ENCODE measurements at places on chromosomes 6 and 20. TPM values are rescaled to one million over a fixed set of nuclear protein-coding genes. Genes with fewer than 3 reads are reported as not detected.

The C20orf144 gene
- total RNA-seq = not detected

- DNase-seq = no peak
Observed at GRCh38 chr6:132261354-132261753, 139.9 kb downstream of the MOXD1 start.

The ZSCAN31 gene
- total RNA-seq = 36.1 TPM

GRCh38 chr6:137316626-137317025 is 97.4 kb upstream of the IFNGR1 start:
- DNase-seq = no peak

The EMILIN3 gene
- not detected for total RNA-seq

DNA sequence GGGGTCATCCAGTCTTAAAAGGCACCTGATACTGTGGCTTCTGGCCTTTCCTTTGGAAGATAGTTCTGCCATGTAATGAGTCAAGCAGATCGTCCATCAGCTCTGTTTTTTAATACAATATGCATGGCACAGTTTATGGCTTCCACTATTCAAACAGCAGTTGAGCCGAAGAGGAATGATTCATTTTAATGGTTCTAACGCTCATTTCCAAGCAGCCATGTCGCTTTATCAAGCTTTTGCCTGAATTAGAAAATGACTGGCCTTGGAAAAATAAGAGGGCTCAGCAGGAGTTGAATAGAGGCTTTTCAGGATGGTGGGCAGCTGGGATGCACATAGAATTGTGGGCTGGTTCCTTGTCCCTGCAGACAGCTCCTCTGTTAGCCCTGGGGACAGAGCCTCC is 138.1 kb downstream of the SOBP start:
- DNase-seq = no peak

DNA sequence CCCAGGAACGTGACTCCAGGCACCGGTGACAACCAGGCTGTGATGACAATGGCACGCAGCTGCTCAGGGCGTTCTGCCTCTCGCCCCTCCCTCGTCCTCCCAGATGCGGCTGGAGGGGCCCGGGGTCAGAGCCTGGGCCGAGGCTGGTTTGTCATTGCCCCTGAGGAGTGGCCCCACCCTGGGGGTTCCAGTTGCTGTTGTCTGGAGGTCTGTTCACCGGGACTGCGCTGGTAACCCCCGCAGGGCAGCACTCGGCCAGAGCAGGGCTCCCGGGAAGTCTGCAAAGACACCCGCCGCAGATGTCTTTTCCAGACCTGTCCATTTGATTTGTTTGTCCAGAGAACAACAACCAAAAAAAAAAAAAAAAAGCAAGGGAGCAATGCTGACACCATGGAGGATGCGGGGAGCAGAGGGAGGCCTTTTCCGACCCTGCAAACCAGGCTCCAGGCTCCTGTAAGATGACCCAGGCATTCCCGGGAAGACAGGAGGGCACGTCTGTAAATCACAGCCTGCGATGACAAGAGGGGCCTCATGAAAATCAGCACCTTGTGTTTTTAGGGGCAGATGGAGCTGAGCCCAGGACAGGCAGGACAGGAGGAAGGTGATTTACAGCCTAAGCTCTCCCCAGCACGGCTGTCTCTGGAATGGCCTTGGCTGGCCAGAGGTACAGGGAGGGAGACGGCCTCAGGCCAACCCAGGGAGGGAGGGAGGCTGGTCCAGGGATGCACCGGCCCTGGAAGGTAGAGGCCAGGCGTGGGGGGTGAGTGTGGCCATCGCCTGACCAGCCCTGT is 189.3 kb downstream of the ERMARD start:
- no peak for DNase-seq

The BPIFB4 gene
- not detected for total RNA-seq

GRCh38 chr20:3995067-3995748 is 20.1 kb downstream of the RNF24 start:
- peak; percentile 32 for DNase-seq

The PAX1 gene
- 0.12 TPM for total RNA-seq

DNA sequence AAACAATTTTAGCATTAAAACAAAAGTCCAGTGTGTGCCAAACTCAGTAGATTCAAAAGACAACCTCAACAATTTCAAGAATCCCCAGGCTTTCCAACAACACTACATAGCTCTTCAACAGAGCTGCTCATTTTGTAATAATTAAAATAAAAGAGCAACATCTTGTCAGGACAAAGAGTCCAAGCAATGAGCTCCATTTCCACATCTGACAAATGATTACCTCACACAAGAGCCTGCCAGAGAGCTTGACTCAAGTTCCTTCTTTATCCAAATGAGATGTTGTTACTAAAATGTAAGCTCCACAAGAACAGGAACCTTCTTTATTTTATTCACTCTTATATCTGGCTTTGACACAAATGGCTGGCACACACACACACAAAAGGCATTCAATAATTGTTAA is 449.8 kb downstream of the HACE1 start:
- no peak for DNase-seq

The LY86 gene
- not detected for total RNA-seq

DNA sequence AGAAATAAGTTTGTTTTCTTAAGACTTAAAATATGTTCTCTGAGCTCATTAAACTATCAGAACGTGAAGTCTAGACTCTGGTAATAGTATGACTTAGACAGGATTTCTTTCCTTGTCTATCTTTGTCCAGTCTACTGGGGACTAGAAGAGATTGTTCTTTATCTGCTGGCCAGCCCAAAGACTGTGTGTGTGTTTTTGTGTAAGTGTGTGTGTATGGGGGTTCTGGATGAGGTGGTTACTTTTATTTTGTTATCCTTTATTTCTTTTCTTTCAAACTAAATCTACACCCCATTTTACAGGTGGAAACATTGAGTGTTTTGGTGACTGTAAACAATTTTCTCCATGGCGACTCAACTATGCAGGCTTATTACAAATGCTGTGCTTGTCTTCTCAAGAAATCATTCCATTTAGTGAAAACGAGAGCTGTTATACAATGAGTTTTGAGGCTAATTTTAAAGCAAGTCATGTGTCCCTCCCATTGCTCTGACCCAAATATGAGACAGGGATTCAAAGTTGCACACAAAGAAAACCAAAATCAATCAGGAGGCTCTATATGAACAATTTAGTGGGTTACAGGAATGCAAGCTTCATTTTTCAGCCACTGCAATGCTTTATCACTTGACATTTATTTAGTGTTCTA is 97.6 kb downstream of the ELOVL5 start:
- DNase-seq = no peak

The KHDC1 gene
- 5.8 TPM for total RNA-seq

DNA sequence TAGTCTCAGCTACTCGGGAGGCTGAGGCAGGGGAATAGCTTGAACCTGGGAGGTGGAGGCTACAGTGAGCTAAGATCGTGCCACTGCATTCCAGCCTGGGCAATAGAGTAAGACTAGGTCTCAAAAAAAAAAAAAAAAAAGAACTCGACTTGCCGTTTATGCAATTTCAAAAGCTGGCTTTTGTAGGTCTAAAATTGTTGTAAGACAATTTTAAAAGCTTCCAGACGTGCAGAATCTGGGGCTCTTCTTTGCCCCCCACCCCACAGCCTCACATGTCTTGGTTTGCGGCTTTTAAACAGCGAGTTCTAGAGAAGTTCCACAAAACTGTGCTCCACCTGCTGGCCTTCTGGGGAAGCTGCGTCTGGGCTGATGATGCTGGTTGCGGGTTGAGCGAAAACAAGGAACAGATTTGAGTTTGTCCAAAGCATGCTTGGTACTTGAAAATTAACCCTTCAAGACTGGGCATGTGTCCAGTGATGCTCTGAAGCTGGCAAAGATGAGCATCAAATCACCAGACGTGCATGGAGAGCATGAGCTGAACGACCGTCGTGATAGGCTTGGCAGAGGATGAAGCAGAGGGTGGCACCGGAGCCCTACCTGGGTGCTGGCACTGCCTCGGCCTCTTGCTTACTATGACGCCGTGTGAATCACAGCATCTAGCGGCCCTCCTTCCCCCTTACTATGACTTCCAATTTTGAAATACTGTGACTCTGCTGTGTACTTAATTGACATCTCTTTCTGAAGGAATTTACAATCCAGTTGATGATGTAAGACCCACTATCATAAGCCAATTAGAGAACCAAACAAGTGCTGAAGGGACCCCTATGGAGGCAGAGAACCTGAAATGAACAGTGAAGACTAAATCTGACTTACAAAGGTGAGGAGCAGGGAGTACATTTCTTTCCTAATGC is 171.4 kb downstream of the GMPR start:
- DNase-seq = peak; percentile 51

DNA sequence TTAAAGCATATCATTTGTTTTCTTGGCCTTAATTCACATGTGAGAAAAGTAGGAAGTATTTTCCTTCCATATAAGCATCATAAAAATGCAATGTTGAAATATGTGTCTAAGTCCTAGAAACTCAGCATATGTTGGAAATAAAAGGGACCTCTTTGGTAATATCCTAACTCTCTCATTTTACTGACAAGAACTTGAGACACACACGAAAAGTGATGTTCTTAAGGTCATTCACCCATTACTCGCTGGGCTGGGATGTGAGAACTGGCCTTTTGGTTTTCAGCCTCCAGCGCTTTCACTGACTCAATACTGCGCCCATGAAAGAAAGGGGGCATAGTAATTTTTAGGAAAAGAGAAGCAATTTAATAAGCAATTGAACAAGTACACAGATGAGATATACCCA is 153.5 kb upstream of the SCGN start:
- no peak for DNase-seq

The MEI4 gene
- 0.11 TPM for total RNA-seq

- DNase-seq = no peak
Observed at GRCh38 chr20:33411242-33411641, 9.9 kb upstream of the CDK5RAP1 start.

GRCh38 chr20:45467861-45468260 is 1.7 kb upstream of the WFDC2 start:
- DNase-seq = no peak

The ACSS1 gene
- total RNA-seq = 0.86 TPM

- DNase-seq = no peak
Observed at GRCh38 chr20:23086931-23087411, 847 bp upstream of the CD93 start.

GRCh38 chr6:34300332-34300751 is 51.5 kb upstream of the SMIM29 start:
- DNase-seq = no peak

DNA sequence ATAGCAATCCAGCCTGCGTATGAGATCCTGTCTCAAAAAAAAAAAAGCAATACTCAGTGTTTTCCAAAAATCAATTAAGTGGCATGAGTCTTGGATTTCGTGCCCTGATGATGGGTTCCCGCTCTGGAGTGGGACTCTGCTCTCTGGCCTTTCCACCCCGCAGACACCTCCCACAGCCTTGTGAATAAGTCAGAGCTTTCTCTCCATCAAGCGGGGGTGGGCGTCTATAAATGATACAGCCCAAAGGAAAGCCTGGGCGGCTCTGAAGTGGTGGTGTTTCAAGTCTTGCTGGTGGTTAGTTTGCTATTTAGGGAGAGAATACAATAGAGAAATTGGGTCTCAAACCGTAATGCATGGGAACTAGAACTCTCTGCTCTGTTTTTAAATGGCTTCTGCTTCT is 52.5 kb upstream of the TAGAP start:
- no peak for DNase-seq

DNA sequence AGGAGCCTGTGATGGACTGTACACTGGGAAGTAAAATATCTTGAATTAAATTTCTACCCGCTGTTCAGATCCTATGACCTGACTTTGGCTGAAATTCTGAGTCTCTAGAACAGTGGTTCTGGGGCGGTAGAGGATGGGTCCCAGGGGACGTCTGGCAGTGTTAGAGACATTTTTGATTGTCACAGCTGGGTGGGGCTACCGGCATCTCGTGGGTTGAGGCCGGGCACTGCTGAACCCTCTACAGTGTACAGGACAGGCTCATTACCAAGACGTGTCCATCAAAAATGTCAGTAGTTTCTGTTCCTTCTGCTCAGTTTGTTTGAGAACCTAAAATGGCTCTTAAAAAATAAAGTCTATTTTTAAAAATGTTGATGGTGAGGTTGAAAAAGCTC is 11.5 kb upstream of the RPS6KA2 start:
- no peak for DNase-seq

The OXT gene
- not detected for total RNA-seq

The ANKRD60 gene
- not detected for total RNA-seq

- DNase-seq = no peak
Observed at GRCh38 chr6:13098793-13099570, 229.4 kb downstream of the TBC1D7 start.

The FAM83C gene
- not detected for total RNA-seq

DNA sequence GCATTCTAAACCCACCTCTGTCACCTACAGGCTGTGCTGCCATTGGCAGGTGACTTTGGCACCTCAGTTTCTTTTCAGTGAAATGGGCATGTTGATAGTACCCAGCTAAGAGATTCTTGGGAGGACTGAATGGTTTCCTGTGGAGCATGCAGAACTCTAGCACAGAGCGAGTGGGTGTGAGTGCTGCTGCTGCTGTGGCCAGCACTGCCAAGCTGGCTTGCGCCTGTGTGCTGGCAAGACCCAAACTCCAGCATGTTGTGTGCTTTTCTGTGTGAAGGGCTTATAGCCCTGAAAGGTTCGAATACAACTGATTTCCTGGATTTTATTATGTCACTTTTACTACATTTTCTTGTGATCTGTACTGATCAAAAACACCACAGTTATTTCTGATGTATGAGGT is 78.1 kb upstream of the KIF25 start:
- no peak for DNase-seq

- no peak for DNase-seq
Observed at GRCh38 chr20:46637427-46638133, 13.7 kb downstream of the SLC13A3 start.

The WFDC10B gene
- not detected for total RNA-seq

DNA sequence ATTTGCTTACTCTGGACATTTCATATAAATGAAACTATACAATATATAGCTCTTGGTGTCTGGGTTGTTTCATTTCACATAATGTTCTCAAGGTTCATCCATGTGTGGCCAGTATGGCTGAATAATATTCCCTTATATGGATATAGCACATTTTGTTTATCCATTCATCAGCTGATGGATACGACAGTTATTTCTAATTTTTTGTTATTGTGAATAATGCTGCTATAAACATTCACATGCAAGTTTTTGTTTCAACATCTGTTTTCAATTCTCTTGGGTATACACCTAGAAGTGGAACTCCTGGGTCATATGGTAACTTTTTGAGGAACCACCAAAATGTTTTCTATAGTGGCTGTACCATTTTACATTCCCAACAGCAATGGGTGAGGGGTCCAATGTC is 101.1 kb downstream of the CDK19 start:
- DNase-seq = no peak

The SLC12A5 gene
- total RNA-seq = not detected

DNA sequence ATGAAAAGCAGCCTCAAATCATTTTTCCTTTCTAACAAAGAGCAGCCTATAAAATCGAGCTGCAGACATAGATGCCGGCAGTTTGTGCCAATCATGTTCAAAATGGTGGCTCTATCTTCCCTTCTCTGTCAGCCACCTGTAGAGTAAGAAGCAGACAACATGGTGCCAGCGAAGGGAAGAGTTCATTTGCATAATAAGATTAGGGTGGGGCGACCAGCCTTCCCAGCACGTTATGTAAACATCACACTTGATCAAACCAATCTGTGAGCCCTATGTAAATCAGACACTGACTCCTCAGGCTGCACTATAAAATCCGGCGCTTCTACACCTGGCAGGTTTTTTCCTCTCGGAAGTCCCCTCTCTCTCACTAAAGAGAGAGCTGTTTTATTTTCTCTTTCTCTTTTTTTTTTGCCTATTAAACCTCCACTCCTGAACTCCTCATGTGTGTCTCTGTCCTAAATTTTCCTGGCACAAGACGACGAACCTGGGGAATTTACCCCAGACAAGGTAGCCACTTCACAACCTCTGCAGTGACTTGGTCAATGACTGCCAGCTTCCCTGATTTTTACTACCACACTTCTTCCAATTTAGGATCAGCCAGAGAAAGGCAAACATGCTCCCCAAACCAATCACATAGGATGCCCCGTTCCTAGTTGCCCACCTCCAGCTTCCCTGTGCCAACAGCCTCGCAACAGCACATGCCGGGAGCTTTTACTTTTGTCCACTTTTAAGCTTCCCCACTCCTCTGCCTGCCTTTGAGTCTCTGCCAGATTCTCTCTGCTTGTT is 12.9 kb downstream of the TPMT start:
- DNase-seq = no peak

Measured in Daoy (cell line).